ENCODE measurements at places on chromosomes 7 and 10. TPM values are rescaled to one million over a fixed set of nuclear protein-coding genes. Genes with fewer than 3 reads are reported as not detected.

DNA sequence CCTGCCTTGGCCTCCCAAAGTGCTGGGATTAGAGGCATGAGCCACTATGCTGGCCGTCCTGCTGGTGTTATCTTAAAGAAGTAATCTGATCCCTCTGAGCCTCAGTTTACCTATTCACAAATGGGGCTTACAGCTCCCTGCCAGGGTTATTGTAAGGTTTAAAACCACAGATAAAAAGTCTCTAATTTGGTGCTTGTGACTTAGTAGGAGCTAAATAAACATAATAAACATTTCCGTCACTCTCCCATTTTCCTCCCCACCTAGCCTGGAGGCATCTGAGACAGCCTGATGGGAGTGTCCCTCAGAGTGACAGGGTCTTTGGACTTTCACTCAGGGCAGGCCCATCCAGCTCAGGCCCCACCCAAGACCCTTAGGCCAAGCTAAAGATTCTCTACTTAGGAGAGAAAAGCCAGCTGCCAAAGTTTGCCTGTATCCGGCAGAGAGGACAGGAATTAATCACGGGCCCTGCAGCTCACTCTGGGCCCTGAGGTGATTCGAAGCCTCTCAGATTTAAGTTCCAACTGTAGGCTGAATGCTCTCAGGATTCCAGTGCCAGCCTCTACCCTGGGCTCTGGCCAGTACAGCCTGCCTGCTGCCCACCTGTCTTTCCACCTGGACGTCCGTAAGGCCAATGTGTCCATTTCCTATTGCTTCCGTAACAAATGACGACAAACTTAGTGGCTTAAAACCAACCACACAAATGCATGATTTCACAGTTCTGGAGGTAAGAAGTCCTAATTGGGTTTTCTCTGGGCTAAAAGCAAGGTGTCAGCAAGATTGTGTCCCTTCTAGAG lies 21.8 kb upstream of the DUSP5 start:
- no peak for DNase-seq

DNA sequence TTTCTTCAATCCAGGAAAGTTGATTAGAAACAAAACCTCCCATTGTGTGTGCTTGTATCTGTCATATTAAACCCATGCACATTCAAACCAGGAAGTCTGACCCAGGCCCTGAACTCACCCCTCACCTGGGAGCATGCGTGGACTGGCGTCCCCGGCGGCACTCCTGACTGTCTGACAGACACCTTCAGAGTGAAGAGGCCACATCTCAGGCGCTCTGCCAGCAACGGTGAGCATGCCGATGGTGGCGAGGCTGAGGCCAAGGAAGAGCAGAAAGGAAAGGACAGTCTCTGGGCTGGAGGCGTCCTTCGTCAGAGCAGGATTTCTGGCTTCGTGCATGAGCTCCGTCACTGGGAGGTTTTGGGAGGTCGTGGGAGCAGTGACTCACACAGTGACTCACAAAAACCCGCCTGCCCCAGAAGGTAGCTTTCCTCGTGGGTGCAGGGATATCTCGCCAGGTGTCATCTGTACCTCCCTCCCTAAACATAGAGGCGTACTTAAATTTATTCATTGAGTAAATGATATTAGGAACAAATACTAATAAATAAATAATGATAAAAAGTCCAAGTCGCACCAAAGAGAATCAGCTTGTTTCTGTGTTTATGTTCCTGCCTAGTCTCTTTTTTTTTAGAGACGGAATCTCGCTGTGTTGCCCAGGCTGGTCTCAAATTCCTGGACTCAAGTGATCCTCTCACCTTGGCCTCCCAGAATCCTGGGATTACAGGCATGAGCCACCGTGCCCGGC lies 13.5 kb downstream of the IQCE start:
- DNase-seq = no peak

DNA sequence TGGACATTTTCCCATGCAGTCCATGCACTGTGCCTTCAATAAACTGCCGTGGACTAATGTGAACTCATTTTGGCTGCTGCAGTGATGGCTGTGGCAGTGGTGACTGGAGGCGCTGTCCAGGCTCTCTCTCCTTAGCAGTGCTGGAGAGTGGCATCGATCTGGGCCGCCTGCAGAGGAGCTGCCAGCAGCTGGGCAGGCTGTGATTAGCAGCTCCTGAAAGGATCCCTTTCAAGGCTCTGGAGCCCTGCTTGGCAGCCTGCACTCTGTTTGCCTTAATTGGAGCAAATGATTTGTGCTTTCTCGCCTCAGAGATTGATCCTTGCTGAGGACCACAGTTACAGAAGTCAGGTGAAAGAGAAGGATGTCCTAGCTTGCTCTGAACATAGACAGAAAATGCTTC lies 130.1 kb upstream of the VWC2 start:
- DNase-seq = no peak

DNA sequence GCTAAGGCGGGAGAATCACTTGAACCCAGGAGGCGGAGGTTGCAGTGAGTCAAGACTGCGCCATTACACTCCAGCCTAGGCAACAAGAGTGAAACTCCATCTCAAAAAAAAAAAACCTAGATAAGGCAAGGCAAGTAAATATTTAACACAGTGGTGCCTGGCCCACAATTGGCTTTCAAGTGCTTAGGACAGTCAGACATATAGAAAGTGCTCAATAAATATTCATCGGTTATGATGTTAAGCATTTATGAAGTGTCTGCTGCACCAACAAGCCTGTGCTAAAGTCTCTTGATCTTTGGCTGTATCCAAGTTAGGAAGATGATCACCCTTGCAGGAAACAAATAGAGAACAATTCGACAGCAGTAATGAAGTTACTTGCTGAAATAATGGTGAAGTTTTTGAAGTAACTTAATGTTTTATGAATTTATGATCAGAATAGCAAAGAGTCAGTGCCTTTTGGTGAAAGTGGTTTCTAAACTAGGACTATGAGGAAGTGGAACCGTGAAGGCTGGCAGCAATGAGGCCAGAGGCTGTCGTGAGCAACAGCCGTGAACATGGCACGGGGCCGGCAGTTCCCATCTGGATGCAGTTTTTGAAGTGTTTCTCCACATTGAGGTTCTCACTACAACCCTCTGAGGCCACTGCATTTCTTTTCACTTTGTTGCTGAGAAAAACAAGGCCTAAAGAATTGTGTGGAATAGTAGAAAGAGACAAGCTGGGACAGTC lies 48.1 kb upstream of the GATA3 start:
- no peak for DNase-seq

GRCh38 chr7:99252166-99252895 lies 20.3 kb upstream of the MYH16 start:
- no peak for DNase-seq

DNA sequence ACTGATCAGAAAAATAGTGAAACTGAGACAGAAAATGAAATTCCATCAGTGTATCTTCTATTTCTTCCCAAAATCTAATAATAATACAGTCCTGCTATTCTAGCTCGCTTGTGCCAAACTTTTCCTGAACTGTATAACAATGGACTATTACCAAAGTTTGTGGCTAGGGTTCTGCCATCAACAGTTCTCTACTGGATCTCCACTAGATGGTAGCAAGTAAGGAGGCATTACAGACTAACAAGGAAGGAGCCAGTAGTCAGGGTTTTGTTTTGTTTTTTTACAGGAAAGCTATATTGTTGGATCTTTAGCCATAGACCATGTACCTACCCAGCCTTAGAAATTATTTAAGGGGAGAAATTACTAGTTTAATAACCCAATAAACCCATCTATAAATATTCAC lies 10.8 kb downstream of the MTERF1 start:
- DNase-seq = no peak

- no peak for DNase-seq
Observed at GRCh38 chr10:3858051-3858845, 73.2 kb upstream of the KLF6 start.

DNA sequence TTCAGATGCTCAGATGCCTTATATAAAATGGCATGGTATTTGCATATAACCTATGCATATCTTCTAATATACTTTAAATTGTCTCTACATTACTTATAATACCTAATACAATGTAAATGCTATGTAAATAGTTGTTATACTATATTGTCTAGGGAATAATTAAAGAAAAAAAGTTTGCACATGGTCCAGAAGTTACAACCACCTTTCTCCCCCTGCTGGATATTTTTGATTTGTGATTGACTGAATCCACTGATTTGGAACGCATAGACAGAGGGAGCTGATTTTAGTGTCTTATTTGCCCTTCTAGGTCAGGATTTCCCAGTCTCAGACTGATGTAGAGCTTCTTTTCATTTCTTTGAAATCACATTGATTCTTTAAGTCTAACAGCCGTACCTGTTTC lies 31.8 kb downstream of the MDFIC start:
- no peak for DNase-seq

GRCh38 chr10:58350619-58351323 lies 16.0 kb downstream of the UBE2D1 start:
- DNase-seq = no peak

- no peak for DNase-seq
Observed at GRCh38 chr10:122553341-122553740, 7.2 kb upstream of the DMBT1 start.

DNA sequence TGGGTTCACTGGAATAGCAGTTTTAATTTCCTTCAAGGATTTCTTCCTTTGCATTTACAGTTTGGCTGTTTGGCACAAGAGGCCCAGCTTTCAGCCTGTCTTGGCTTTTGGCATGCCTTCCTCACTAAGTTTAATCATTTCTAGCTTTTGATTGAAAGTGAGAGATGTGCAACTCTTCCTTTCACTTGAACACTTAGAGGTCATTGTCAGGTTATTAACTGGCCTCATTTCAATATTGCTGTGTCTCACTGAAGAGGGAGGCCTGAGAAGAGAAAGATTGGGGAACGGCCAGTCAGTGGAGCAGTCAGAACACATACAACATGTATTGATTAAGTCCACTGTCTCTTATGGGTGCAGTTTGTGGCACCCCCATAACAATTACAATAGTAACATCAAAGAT lies 33.9 kb downstream of the PTTG1IP2 start:
- no peak for DNase-seq

GRCh38 chr7:148395990-148396716 lies 194.4 kb upstream of the C7orf33 start:
- DNase-seq = no peak

DNA sequence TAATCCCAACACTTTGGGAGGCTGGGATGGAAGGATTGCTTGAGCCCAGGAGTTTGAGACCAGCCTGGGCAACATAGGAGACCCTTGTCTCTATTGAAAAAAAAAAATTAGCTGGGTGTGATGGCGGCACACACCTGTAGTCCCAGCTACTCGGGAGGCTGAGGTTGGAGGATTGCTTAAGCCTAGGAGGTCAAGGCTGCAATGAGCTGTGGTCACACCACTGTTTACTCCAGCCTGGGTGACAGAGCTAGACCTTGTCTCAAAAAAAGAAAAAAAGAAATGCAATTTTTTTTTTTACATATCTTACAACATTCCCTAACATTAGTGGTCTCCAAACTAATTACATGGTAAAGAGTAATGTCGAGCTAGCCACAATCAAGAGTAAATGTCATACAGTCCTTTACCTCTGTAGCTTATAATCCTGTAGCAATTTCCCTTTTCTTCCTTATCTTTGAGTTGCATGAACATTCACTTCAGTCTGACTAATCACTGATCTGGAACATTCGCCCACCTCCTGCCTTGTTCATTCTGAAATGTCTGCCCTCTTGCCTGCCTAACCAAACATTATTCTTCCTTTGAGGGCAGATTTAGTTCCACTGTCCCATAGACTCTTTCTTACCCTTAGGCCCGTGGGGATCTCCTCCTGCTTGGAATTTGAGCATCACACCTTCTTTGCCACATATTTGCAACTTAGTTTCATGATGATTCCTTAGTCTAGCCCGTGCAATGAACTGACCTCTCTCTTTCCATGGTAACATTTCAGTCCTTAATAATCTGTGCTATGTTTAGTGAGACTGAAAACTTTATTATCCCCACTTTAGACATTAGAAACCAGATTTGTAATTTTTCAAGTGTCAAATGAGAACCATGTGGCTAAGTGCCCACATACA lies 4.8 kb upstream of the VCL start:
- no peak for DNase-seq

DNA sequence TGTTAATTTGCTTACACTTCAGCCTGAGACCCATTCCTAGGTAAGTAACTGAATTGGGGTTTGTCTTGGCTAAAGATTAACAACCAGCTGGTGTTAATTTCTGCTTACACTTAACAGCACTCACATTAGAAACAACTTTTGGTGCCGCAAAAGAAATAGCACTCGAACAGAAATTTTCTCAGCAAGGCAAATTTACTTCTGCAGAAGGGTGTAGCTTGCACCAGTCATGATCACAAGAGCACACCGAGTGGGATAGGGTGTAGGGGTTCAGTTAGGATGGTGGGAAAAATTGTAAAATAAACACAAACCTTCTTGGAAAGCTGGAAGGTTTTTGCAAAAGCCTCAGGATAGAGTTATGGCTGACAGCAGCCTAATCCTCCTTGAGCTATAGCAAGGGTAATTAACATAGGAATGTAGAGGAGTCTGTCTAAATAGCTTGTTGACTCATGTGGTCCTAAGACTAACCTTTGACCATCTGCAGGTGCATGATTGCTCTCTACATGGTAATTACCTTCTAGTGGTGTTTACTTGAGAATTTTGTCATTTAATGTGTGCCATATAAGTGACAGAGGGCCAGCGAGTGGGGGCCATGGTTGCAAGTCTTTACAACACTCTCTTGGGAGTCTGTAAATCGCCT lies 67.8 kb upstream of the CDK13 start:
- no peak for DNase-seq

DNA sequence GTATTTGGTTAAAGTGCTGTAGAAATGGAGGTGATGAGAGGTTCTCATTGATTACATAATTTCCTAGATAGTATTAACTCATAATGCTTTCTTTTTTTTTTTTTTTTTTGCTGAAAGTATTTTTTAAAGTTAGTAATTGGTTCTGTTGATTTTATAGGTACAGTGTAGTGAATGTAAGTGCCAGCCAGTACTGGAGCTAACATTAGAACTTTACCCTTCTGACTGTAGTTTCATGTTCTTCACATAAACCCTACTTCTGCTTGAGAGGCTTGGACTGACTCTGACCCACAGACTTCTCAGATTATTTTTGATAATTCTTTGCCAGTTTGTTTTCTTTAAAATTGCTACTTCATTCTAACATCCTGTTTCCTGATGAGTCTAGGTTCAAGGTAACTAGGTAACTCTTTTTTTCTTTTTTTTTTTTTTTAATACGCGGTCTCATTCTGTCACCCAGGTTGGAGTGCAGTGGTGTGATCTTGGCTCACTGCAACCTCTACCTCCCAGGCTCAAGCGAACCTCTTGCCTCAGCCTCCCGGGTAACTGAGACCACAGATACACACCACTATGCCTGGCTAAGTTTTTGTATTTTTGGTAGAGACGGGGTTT lies 92.2 kb upstream of the OIT3 start:
- no peak for DNase-seq

GRCh38 chr10:98420786-98421185 lies 5.8 kb upstream of the PYROXD2 start:
- no peak for DNase-seq

Gene NKX1-2
- not detected for total RNA-seq

Gene MACROH2A2
- total RNA-seq = 62.8 TPM

Gene UBE2D4
- total RNA-seq = 26.7 TPM

Gene ACTA2
- 42.4 TPM for total RNA-seq

Gene R3HCC1L
- 9.2 TPM for total RNA-seq

Gene SRRT
- total RNA-seq = 154 TPM

Gene FBXL13
- total RNA-seq = 0.51 TPM

Measured in epithelial cell of proximal tubule (primary cell).